NCI-H1417 treated with DMSO at 0.1 percent for 48 hours (cell line): ENCODE measurements at places on chromosomes 13 and 19.

- peak; percentile 70 for DNase-seq
These were observed 8.5 kb downstream of the PLEKHJ1 start for GRCh38 chr19:2227415-2228156.

DNA sequence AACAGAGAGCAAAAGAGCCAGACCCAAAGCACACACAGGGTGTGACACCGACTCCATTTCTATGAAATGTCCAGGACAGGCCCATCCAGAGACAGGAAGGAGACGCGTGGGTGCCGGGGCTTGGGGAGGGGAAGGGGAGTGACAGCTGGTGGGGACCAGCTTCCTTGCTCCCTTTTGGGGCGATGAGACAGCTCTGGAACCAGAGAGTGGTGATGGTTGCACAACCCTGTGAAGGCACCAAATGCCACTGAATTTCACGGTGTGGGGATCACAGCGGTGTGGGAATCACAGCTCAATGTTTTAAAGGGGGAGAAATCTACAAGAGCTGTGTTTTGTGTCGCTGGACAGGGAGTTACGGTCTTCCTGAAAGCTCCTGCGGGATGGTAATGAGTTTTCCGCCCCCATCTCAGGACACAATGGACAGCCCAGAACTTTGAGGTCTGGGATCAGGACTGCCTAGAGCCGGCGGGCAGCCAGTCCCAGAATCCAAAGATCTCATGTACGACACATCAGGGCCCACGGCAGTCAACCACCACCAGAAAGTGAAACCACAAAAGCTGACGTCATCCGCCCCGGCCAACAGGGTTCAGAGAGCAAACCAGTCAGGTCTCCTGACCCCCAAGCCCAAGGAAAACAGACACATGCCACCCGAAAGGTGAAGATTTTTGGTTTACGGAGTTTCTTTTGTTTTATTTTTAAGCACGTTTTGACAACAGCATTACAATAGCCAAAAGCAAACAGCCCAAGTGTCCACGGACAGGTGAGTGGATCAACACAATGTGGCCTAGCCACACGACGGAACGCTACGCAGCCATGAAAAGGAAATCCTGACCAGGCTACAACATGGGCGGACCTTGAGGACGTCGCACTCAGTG is 7.3 kb downstream of the SGTA start:
- DNase-seq = no peak

GRCh38 chr19:40221858-40222619 is 3.9 kb upstream of the TTC9B start:
- peak; percentile 7 for DNase-seq

GRCh38 chr19:1883784-1884183 is 1.5 kb downstream of the ABHD17A start:
- DNase-seq = no peak

- DNase-seq = no peak
These were observed 14.6 kb downstream of the ADGRE5 start for GRCh38 chr19:14395710-14396336.

- DNase-seq = no peak
These were observed 50.9 kb downstream of the PCCA start for GRCh38 chr13:100139817-100140216.

DNA sequence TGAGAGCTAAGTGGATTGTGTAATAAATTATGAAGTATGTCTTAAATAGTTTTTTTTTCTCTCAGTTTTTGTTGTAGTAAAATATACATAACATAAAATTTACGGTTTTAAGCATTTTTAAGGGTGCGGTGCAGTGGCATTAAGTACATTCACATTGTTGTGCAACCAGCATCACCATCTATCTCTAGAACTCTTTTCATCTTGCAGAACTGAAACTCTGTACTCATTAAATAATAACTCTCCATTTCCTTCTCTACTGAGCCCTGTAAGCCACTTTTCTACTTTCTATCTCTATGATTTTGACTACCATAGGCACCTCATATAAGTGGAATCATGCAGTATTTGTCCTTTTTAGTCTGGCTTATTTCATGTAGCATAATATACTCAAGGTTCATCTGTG is 87.1 kb downstream of the GJA3 start:
- DNase-seq = no peak

DNA sequence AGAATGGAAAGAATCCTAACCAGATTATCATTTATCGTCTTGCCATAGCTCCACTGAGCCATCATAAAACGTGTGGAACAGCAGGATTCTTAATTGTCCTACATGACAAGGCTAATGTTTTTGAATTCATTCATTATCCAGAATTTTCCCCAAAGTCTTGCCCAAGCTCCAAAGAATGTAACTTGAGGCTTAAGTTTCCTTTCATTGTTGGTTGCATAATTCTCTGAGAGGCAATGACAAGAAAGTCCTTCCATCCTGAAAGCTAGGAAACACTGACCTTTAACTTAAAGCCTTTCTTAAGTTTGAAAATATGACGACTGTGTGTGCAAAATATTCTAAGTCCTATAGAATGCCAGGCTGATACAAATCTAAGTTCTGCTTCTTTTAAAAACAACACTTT is 546.1 kb downstream of the SUCLA2 start:
- no peak for DNase-seq

GRCh38 chr13:27830010-27830409 is 37.7 kb downstream of the GSX1 start:
- DNase-seq = no peak

DNA sequence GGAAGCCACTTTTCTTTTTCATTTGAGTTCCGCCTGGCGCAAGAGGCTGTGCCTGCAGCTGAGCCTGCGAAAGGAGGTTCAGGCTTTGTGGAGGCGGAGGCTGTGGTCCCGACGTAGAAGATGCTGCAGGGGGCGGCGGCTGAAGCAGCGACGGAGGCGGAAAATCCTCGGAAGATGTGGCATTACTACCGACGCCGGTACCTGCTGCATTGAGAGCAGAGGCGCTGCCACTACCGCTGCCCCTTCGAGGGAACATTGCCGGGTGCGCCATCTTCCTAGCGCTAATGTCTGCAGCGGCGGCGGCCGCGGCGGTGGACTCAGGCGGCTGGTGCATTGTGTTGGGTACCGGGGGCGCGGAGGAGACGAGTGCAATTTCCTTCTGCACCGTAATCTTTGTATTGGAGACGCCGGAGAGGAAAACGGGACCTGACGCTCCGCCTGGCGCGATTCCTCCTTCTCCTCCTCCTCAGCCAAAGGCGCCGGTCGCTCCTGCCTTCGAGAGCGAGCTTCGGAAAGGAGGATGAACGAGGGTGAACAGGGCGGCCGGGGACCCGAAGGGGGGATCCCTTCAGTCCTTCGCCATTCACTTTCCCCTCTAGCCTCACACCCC is at the start of gene TSC22D1:
TSS of gene TSC22D1 (minus strand) at position 590 of the 610 bp plus-strand sequence. CDS start at position 334, 256 bp downstream.
- DNase-seq = no peak

- DNase-seq = no peak
These were observed 18.5 kb downstream of the PPP1R12C start for GRCh38 chr19:55098716-55099556.

GRCh38 chr19:7641290-7642276 is 4.7 kb downstream of the STXBP2 start:
- DNase-seq = no peak

DNA sequence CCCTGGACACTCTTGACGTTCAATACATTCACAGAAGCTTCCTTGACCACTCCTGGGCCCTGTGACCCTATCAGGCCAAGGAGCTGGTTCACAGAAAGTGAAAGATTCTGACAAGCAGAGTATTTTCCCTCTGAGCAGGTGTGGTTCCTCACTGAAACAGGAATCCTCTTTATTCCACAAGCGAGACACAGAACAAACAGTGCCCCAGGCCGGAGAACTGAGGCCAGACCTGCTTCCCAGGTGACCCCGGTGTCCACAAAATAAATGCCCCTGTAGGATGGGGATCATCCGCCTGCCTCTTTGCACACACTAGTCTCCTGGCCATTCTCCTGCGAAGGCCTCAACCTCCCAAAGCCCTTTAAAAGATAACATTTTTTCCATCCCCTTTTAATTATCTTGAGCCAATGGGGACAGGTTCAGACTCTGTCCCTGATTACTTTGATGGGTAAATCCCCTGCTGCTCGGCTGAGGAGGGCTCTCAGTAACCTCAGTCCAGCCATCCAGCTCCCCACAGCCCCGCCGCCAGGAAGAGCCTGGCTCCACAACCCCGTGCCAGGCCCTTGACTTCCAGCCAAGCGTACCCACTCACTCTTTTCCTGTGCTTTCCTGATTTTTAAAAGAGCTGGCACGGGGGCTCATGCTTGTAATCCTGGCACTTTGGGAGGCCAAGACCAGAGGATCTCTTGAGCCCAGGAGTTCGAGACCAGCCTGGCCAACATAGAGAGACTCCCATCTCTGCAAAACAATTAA is 129.1 kb downstream of the FOXO1 start:
- no peak for DNase-seq

DNA sequence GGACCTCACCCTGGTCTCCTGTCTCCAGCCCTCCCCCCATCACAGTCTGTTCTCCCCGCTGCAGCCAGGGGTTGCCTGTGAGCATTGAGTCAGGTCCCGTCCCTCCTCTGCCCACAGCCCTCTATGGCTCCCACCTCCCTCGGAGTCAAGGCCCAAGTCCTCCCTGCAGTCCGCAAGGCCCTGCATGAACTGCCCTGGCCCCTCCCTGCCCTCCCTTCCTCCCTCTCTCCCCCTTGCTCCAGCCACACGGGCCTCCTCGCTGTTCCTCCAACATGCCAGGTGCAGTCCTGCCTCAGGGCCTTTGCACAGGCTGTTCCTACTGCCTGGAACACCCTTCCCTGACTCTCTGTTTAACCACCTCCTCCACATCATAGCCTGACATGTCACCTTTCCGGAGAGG is 2.8 kb downstream of the TINCR start:
- DNase-seq = no peak

DNA sequence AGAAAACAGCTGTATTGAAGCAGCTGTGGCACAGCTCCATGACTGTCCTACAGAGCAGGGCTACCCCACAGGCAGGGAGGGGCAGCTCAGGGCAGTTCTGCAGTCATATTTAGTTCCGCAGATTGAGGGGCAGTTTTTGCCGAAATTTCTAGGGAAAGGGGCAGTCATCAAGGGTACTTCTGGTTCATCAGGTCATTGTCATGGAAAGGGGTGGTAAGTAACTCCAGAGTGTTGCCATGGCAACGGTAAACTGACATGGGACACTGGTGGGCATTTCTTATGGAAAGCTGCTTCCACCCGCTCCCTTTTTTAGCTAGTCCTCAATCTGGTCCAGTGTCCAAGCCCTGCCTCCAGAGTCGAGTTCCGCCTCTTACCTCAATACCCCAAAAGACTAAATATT is 702.8 kb downstream of the LIG4 start:
- DNase-seq = no peak

DNA sequence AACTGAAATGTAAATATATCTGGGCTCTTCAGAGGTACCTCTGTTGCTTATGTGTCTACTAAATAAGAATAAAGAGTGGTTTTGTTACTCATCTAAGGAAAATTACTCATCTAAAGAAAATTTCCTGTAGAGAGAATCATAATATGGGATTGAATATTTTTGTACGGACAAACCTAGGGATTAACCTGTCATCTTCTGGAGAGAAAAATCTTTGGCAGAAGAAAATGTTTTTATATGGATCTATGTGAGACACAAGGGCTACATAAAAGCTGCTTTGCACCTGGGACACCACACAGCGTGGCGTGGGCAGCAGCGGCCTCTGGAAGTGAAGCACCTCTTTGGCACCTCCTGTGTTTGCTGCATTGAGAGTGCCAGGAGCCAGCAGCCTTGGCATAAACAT is 242.9 kb upstream of the DACH1 start:
- DNase-seq = no peak

- DNase-seq = no peak
These were observed 24.8 kb downstream of the UPF1 start for GRCh38 chr19:18856385-18857126.

GRCh38 chr13:97231118-97231828 is 9.1 kb downstream of the MBNL2 start:
- DNase-seq = no peak

GRCh38 chr13:94080527-94080926 is 399.0 kb downstream of the DCT start:
- DNase-seq = no peak

DNA sequence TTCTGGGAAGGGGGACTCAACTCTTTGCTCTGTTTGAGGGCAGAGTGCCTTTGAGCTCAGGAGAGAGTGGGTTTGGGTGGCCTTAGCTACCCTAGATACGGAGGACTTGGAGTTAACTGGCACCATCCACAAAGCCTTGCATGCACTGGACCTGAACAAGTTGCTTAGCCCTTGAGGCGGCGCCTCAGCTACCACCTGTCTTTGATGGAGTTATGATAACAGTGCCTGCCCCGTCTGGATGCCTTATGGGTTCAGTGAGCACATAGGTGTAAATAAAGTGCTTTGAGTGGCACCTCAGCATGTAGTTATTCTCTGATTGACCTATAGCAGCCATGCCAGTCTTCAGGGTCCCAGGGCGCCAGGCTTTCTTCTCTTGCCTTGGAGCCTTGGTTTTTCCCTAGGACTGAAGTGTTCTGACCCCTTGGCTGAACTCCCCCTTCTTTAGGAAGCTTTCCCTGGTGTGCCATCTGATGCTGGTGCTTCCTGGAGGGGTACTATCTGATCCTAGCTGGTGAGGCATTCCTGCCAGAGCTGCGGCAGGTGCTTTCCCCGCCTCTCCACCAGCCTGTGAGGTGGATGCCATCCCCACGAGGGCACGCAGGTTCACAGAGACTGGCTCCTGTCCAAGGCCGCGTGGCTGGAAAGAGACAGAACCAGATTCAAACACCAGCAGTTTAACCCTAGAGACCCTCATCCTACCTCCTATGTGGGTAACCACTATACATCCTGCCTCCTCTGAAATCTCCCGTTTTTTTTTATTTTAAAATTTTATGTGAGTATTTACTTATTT is 5.8 kb downstream of the BCKDHA start:
- no peak for DNase-seq

DNA sequence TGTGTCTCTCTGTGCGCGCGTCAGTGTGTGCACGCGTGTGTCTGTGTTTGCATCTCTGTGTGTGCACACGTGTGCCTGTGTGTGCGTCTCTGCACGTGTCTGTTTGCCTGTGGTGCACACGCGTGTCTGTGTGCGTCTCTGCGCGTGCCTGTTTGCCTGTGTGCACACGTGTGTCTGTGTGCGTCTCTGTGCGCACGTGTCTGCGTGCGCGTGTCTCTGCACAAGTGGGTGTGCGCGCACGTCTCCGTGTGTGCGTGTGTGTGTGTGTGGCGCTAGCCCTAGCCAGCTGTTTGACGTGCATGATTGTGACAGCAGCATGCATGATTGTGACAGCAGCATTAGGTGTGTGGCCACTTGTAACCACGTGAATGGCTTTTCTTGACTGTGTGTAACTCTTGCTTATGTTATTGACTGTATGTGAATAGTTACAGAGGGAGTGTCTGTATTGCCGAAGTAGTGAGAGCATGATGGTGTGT is 31.1 kb downstream of the ZNF146 start:
- no peak for DNase-seq

- no peak for DNase-seq
These were observed 106.0 kb downstream of the ERCC5 start for GRCh38 chr13:102951808-102952207.

- peak; percentile 64 for DNase-seq
These were observed at the start of gene DZIP1 for GRCh38 chr13:95644601-95645052. Gene DZIP1 (minus strand): TSS chr13:95644706. CDS start chr13:95642029, 2,677 bp downstream.

- DNase-seq = no peak
These were observed 6.1 kb downstream of the CHERP start for GRCh38 chr19:16536130-16536529.

DNA sequence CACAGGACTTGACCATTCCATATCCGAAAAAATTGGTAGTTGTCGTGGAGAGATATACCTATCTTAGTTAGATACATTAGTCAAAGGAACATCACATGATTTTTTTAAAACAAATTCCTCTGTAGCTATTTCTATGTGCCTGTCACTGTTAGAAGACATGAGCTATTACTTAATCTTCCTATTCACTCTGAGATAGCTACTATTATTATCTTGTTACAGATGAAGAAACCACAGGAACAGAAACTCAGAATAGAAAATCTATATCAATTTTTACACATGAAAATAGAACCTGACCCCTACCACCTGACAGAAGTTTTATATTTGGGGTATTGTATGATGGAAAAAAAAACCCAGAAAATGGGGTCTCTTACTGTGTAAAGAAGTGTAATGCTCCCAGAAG is 68.9 kb upstream of the TDRD3 start:
- DNase-seq = no peak
